Muscle of leg (tissue), 16 donors: ENCODE measurements at places on chromosomes 7 and 10. TPM values are rescaled to one million over a fixed set of nuclear protein-coding genes. Genes with fewer than 3 reads are reported as not detected.

DNA sequence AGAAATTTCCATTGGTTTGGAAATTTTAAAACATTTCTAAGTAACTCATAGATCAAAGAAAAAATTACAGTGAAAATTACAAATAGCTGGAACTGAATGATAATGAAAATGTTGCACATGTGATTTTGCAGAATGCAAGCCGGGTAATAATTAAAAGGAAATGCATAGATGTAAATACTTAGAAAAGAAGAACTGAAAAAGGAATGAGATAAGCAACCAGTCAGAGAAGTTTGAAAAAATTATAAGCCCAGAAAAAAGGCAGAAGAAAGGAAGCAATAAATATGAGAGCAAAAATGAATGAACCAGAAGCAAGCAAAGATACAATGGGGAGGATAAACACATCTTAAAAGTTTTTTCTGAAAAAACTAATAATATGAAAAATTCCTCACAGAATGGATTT lies 3.2 kb upstream of the TMEM273 start:
- no peak for DNase-seq

DNA sequence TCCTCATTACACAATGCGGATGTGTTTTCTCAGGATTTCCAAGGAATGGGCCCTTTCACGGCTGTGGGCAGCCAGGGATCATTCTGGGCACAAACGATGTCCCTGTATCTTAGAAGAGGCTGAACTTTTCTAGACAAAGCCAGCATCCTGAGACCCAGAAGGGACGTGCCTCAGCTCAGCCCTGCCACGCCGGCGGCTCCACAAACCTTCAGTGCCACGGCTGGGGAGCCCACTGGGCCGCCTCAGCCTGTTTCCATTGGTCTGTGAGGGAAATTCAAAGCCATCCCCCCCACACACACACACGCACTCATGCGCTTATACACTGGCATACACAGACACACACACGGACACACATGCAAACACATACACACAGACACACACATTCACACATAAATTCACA lies 344.9 kb upstream of the MKI67 start:
- no peak for DNase-seq

GRCh38 chr7:139232904-139233303 lies 1.9 kb downstream of the UBN2 start:
- no peak for DNase-seq

- no peak for DNase-seq
Observed at GRCh38 chr10:78462726-78463228, 429.1 kb downstream of the RPS24 start.

DNA sequence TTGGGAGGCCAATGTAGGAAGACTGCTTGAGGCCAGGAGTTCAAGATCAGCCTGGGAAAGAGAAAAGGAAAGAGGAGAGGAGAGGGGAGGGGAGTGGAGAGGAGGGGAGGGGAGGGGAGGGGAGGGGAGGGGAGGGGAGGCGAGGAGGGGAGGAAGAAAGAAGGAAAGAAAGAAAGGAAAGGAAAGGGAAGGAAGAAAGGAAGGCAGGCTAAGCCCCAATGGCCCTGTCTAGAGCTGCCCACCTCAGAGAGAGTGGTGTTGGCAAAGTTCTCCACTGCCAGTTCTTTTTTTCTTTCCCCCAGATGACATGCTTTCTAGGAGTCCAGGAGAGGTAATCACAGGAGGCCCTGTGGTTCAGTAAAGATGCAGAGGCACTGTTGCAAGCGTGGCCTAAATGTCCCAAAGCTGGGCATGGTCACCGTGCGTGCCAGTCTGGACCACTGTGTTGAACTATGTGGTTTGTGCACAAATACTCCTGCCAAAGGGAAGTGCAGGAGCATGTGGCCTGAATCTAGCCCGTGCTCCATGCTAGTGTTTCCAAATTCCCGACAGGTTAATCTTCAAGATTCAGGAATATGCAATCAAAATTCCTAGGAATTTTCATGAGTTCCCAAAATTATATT lies 39.7 kb downstream of the ODAD2 start:
- no peak for DNase-seq

- no peak for DNase-seq
Observed at GRCh38 chr10:88254091-88254490, 329.0 kb downstream of the RNLS start.

TRIM74 gene
- polyA plus RNA-seq: not detected

HOGA1 gene
- polyA plus RNA-seq: 0.53 TPM
